ENCODE measurements at places on chromosomes 7 and 10. TPM values are rescaled to one million over a fixed set of nuclear protein-coding genes. Genes with fewer than 3 reads are reported as not detected.

NHLRC2 gene
- 52.2 TPM for total RNA-seq

- no peak overlapping the region for H3K4me3 ChIP-seq
- no peak for DNase-seq
- H3K4me1 ChIP-seq = no peaks in the 10 kb centered on the region
- no peak overlapping the region for H3K27ac ChIP-seq
These were observed 167.0 kb downstream of the CDK14 start for GRCh38 chr7:90763108-90763507.

DNA sequence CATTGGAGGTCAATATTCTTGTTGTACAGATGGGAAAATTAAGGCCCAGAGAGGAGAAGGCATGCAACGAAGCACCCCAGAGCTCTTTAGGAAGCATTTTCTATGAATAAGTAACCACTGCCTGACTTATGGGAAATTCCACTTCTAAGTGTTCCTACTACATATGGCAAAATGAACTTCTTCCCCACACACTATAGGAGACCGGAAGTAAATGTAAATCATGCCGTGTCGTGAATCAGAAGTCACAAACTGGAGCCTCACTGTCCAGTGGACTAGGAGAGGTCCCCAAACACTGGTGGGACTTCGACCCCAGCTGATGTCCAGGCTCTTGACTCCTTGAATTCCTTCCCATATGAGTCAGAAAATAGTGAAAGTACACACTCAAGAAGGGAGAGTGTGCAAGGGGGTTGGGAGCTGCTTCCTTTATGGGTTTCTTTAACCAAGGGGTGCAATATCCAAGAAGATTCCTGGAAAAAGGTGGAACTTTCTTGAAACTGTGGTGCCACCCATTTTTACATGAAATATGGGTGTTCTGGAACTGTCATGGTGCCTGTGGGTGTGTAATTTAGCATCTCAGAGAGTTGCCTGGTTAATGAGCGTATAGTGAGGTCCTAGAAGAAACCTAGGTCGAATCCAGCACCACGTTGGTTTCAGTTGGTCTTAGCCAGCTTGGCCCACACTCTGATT is 6.7 kb downstream of the RASSF4 start:
- H3K36me3 ChIP-seq = no peaks in the 10 kb centered on the region
- no peak overlapping the region for H3K27ac ChIP-seq
- H3K4me1 ChIP-seq = no peaks in the 10 kb centered on the region
- no peak overlapping the region for H3K4me3 ChIP-seq
- no peak for DNase-seq

DNA sequence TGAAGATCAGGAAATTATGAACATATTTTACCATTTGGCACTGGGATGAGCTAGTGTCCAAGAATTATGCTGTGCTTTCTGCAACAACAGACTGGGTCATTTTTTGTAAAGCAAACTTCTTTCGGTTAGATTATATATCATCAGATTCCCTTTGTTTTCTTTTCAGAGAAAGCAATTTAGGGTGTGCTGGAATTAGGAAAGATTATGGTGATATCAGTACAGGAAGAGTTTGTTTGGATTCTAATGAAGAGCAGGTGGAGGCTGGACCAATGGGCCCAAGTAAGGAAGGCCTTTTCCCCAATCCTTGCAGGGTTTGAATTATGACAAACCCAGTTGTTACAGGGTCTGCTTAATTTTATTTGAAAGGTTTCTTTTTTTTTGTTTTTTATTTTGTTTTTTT is 1092.8 kb downstream of the KCNMA1 start:
- no peak overlapping the region for H3K4me3 ChIP-seq
- H3K27me3 ChIP-seq = no peaks in the 10 kb centered on the region
- no peak for DNase-seq
- no peak overlapping the region for H3K27ac ChIP-seq

CDHR3 gene
- not detected for total RNA-seq

All from uterus (tissue), 4 donors.